Muscle of leg (tissue), 16 donors: ENCODE measurements at places on chromosomes 11 and 22. TPM values are rescaled to one million over a fixed set of nuclear protein-coding genes. Genes with fewer than 3 reads are reported as not detected.

DNA sequence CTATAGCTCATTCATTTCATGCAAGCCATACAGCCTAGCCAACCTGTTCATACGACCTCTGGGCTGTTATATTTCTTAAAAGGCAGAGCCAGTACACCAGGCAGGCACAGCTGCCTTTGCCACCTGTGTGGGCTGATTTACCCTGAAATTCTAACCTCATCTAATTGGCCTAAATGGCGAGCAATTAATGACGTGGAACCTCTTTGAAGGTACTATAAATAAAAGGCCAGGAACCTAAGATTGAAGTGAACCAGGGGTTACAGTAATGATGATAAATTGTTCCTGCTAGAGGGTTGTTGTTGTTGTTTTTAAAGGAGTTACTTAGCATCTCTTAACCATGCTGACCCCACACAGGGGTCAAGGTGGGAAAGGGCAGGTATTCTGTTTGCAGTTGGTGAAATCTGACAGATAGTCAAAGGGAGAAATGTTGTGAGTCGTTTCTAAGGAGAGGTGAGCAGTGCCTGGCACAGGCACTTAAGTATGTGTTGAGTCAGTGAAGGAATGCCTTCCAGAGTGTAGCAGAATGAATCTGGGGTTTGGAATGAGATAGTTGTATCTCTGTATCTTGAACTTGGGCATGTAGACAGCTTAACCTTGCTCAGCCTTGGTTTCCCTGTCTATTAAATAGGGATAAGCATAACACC, 213.5 kb upstream of the NAV2 start:
- no peak overlapping the region for H3K27ac ChIP-seq
- DNase-seq: no peak

GRCh38 chr22:32317524-32317923, 40.1 kb upstream of the RFPL3 start:
- no peaks in the 10 kb centered on the region for H3K4me1 ChIP-seq
- peaks cover 5% of the 10 kb centered on the region for H3K27me3 ChIP-seq
- H3K36me3 ChIP-seq: no peaks in the 10 kb centered on the region
- no peak overlapping the region for H3K4me3 ChIP-seq
- H3K27ac ChIP-seq: no peak overlapping the region

Gene OR5A1
- not detected for total RNA-seq

Gene MN1
- 9.9 TPM for total RNA-seq

GRCh38 chr22:49713003-49713402, 114.7 kb downstream of the BRD1 start:
- no peak overlapping the region for H3K4me3 ChIP-seq
- no peak for DNase-seq
- H3K27ac ChIP-seq: no peak overlapping the region
- no peaks in the 10 kb centered on the region for H3K36me3 ChIP-seq
- peaks cover 3% of the 10 kb centered on the region for H3K27me3 ChIP-seq

Gene MMP13
- 0.04 TPM for total RNA-seq

GRCh38 chr22:47822422-47822821, 1060.0 kb downstream of the TBC1D22A start:
- H3K27ac ChIP-seq: no peak overlapping the region
- no peak overlapping the region for H3K4me3 ChIP-seq
- no peaks in the 10 kb centered on the region for H3K36me3 ChIP-seq
- DNase-seq: no peak
- H3K27me3 ChIP-seq: no peaks in the 10 kb centered on the region

DNA sequence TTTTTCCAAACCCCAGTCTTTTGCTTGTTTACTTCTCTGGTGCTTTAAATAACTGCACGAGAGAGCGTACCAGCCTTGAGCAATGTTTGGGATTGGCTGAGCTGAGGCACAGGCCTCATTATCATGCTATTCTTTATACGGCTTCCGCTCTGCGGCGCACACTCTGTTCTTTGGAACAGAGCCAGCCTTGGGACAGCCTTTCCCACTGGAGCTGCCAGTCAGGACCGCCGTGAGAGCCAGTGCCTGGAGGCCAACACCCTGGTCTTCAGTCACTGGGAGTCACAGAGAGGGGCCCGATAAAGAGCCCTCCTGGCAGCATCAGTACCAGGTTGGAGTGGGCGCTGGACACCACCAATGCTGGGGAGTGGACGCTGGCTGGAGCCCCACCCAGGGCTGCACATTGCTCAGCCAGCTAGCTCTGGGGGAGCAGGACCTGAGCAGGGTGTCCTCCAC, 125.6 kb downstream of the BCR start:
- H3K36me3 ChIP-seq: peaks cover 14% of the 10 kb centered on the region
- no peaks in the 10 kb centered on the region for H3K4me1 ChIP-seq
- DNase-seq: peak; percentile 38
- H3K27ac ChIP-seq: no peak overlapping the region
- H3K27me3 ChIP-seq: no peaks in the 10 kb centered on the region

Gene NCR3LG1
- 0.44 TPM for total RNA-seq

- H3K4me3 ChIP-seq: no peak overlapping the region
- no peaks in the 10 kb centered on the region for H3K36me3 ChIP-seq
- no peaks in the 10 kb centered on the region for H3K27me3 ChIP-seq
- H3K27ac ChIP-seq: no peak overlapping the region
- DNase-seq: no peak
Observed at GRCh38 chr11:74485868-74486267, 7.7 kb downstream of the LIPT2 start.

Gene TMEM151A
- not detected for total RNA-seq

DNA sequence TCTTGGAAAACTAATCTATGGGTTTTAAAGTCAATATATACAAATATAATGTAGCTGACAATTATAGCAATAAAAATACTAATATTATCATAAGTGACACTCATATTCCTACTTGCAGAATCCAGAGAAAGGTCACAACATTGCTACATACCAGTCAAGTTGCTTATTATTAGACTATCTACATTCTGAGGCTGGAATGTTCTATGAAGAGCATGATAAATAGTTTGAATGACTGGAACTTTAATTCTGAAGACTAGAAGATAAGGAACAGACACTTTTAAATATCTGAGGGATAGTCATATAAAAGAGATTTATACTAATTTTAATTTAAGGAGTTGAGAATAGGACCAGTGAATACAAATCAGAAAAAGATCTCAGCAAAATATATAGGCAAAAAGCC, 146.0 kb downstream of the GUCY1A2 start:
- H3K36me3 ChIP-seq: no peaks in the 10 kb centered on the region
- no peak for DNase-seq
- H3K4me1 ChIP-seq: no peaks in the 10 kb centered on the region
- H3K27me3 ChIP-seq: no peaks in the 10 kb centered on the region
- H3K4me3 ChIP-seq: no peak overlapping the region
- no peak overlapping the region for H3K27ac ChIP-seq

Gene APOL4
- total RNA-seq: 19.4 TPM

GRCh38 chr11:71321433-71322191, 69.2 kb upstream of the SHANK2 start:
- H3K4me3 ChIP-seq: no peak overlapping the region
- no peak for DNase-seq
- no peak overlapping the region for H3K27ac ChIP-seq

DNA sequence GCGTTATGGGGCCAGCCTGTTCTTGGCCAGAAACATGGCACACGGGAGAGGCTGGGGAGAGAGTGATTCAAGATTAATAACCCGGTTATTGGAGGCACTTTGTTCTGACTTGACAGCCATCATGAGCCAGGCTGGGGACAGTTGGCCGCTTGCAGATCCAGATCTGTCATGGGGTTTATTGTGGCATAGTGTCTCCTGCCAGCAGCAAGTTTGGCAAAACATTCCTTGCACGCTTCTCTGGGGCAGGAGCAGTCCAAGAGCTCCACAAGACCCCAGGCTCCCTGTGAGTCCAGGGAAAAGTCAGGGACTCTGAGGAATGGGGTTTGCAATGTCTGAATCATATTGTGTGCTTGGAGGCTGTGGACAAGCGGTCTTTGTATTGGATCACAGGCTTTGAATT, 270.4 kb downstream of the MIAT start:
- H3K27ac ChIP-seq: no peak overlapping the region
- H3K4me3 ChIP-seq: no peak overlapping the region

- H3K4me1 ChIP-seq: peaks cover 40% of the 10 kb centered on the region
- peaks cover 2% of the 10 kb centered on the region for H3K36me3 ChIP-seq
- no peaks in the 10 kb centered on the region for H3K27me3 ChIP-seq
- peak within 1 kb of the TSS; percentile 74 for H3K4me3 ChIP-seq
Observed at GRCh38 chr22:37905534-37906363, at the start of gene MICALL1. Gene MICALL1 (plus strand): TSS chr22:37906297. CDS start chr22:37906423, 126 bp downstream.

DNA sequence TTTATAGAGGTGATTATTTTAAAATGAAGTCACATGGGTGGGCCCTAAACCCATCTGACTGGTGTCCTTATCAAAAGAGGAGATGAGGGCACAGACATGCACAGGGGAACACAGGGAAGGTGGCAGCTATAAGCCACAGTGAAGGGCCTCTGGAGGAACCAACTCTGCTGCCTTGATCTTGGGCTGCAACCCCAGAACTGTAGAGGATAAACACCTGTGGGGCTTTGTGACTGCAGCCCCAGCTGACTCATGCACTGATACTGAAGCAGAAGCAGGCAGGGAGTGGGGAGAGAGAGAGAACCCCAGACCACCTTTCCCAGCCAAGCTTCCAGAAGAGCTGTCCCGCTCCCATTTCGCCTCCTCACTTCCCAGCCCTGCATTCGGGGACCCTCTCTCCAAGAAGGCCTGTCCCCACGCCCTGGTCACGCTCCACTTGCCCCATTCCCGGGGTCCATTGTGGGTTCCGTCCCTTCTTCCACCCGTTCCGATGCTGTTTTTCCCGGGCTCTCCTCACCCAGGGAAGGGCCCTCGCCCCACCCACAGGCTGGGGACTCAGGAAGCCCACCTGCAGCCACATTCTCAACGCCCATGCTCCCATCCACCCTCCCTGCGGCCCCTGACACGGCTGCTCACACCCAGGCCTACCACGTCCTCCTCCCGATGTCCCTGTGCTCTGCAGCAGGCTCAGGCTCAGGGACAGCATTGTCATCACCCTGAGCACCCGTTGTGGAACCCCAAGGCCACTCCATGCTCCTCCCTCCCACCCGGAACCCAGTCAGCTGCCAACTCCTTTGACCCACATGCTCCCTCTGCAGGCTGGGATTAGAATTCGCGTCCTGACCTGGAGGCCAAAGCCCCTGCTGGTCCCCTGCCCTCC, 90.8 kb upstream of the SHANK2 start:
- peaks cover 11% of the 10 kb centered on the region for H3K27me3 ChIP-seq
- H3K4me3 ChIP-seq: no peak overlapping the region
- DNase-seq: no peak
- H3K36me3 ChIP-seq: no peaks in the 10 kb centered on the region

- no peak overlapping the region for H3K27ac ChIP-seq
- no peak for DNase-seq
- no peak overlapping the region for H3K4me3 ChIP-seq
Observed at GRCh38 chr11:134554106-134554505, 142.1 kb upstream of the B3GAT1 start.

DNA sequence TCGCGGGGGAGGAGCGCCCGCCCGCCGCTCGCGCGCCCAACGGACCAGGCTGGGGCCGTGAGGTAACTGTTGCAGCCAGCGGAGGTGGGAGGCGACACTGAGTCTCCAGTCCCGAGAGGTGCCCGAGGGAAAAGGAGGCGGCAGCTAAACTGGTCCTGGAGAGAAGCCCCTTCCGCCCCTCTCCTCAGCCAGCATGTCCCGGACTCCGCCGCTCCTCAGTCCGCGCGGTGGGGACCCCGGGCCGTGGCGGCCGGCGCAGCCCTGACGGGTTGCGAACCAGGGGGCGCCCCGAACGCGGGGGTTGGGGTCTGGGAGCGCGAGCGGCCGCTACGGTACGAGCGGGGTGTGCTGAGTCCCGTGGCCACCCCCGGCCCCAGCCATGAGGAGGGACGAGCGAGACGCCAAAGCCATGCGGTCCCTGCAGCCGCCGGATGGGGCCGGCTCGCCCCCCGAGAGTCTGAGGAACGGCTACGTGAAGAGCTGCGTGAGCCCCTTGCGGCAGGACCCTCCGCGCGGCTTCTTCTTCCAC, at the start of gene PDE3B:
Gene PDE3B (plus strand): TSS at position 108 of the 529 bp plus-strand sequence. CDS start 272 bp downstream, at position 380.
- peak within 1 kb of the TSS; percentile 63 for H3K4me3 ChIP-seq
- DNase-seq: peak; percentile 81
- H3K27me3 ChIP-seq: peaks cover 5% of the 10 kb centered on the region
- no peaks in the 10 kb centered on the region for H3K36me3 ChIP-seq
- H3K27ac ChIP-seq: peak within 1 kb of the TSS; percentile 39
- H3K4me1 ChIP-seq: peaks cover 7% of the 10 kb centered on the region

DNA sequence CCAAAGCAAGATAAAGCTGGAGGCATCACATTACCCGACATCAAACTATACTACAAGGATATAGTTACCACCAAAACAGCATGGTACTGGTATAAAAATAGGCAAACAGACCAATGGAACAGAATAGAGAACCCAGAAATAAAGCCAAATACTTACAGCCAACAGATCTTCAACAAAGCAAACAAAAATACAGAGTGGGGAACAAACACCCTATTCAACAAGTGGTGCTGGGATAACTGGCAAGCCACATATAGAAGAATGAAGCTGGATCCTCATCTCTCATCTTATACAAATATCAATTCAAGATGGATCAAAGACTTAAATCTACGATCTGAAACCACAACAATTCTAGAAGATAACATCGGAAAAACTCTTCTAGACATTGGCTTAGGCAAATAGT, 50.0 kb upstream of the CLTCL1 start:
- no peaks in the 10 kb centered on the region for H3K4me1 ChIP-seq
- no peaks in the 10 kb centered on the region for H3K27me3 ChIP-seq
- no peak overlapping the region for H3K27ac ChIP-seq
- no peak for DNase-seq
- peaks cover 36% of the 10 kb centered on the region for H3K36me3 ChIP-seq
- no peak overlapping the region for H3K4me3 ChIP-seq

Gene RIBC2
- 1.4 TPM for total RNA-seq

Gene TMEM223
- 17.2 TPM for total RNA-seq

Gene LSP1
- total RNA-seq: 43.4 TPM

- peak; percentile 79 for DNase-seq
- no peak overlapping the region for H3K27ac ChIP-seq
Observed at GRCh38 chr11:119764108-119764868, 35.3 kb upstream of the NECTIN1 start.

Gene KRTAP5-1
- total RNA-seq: not detected

Gene DBX1
- 1.3 TPM for total RNA-seq

GRCh38 chr11:9825895-9826294, 162.0 kb downstream of the SWAP70 start:
- H3K4me1 ChIP-seq: no peaks in the 10 kb centered on the region
- DNase-seq: no peak
